ENCODE measurements at places on chromosomes 6 and 20.

DNA sequence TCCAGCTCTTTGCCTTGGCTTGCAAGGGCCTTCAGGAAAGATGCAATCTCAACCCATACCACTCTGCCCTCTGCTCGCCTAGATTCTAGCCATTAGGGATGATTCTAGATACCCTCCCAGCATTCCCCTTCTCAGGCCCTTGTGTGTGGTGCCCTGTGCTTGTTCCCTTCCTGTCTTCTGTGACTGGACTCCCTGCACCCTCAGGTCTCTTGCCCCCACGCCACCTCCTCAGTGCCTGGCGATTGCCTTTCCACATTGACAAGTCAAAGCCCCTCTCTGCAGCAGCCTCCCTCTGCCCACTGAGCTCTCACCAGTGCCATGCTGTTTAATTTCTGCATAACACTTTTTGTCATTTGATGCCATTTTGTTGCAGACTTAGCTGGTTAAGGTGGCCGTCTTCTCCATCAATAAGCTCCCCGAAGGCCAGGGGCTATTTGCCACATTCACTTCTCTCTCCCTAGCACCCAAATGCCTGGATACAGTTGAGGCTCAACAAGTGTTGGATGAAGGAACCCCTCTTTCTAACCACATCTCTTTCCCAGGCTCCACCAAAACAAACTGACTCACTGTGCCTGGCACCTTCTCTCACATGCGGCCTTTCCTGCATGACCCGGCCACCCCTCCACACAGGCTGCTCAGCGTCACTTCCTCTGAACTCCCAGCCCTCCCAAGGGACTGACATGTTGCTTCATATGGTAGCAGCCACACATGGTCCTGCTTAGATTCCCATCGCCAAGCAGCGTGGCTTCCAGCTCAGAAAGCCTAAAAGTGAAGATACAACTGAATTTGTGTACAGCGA is 4.6 kb upstream of the TXNDC5 start:
- DNase-seq: no peak

DNA sequence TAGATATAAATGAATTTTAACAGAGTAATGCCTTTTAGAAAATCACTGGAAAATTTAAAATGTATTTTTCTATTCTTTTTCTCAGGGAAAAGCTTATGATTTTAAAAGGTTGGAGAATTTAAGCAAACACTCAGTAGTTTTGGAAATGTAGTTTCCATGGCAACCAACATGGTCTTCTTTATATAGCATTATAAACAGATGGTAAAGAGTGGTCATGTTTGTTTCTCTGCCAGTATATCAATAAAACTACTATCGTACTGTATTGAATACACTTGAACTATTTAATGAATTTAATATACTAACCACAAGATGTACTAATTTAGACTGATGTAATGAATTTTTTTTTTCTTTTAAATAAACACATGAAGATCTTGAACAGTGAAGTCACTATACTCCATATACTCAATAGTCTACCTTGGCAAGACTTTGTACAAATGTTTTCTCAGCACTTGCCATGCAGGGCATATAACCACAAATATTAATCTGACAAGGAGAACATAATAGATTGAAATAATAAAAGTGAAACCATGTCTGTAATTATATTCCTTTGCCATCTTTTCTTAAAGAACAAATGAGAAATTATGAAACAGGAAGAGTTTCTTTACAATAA is 105.5 kb downstream of the PDSS2 start:
- DNase-seq: no peak

DNA sequence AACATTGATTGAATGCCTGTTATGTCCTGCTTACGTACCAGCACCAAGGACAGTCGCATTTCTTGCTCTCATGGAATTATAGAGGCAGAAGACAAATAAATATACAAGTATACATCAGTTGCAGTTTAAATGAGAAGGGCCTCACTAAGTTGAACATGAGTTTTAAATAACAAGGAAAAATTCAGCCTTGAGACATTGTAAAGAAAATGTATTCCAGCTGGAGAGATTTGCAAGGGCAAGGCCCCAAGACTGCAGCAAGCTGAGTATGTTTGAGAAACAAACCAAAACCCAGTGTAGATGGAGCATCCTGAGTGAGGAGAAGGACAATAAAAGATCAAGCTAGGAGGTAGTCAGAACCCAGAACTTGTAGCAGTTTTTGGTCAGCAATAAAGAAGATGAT is 123.2 kb upstream of the BMP5 start:
- DNase-seq: no peak

GRCh38 chr6:111258615-111259088 is 171.3 kb downstream of the SLC16A10 start:
- no peak for DNase-seq

DNA sequence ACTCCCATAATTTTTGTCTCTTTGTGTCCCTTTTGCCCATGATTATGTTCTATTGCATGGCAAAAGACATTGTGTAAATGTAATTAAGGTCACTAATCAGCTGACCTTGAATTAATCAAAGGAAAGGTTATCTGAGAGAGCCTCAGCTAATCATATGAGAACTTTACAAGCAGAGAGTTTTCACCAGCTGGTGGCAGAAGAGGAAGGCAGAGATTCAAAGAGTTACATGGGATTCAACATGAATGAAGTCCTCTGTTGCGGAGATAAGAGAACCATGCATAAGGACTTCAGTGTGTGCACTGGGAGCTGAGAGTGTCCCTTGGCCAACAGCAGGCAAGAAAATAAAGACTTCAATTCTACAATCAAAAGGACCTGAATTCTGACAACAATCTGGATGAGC is 494.1 kb upstream of the ARID1B start:
- no peak for DNase-seq

DNA sequence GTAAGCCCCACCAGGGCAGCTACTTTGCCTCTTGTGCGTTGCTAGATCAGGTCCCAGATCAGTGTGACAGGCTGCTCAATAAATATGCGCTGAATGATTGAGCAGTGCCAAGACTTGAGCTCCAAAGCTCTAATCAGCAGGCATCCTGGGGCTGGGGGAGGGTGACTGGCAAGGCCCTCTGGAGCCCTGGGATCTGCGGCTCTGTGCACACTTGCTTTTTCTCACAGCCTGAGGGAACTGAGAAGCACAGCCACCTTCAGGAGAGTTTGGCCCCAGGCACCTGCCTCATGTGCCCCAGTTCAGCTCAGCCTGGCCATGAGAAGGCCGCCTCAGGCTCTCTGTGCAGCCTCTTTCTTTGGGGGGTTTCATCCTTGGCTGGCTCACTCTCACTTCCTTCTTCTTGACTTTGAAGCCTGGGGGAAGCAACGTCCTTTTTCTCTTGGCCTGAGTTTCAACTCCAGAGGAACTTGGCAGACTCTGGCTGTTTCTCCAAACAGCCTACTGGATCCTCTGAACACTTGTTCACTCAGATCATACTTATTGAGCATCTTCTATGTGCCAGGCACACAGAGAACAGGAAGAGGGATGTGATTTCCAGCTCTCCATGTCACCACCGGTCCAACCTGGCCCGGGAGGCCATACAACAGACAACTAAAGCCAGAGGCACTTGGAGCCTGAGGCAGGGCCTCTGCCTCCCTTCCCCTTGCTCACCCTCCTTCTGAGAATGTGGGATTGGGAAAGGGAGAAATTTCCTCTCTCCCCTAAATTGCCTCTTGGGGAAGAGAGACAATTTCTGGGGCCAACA is 114.0 kb downstream of the VEGFA start:
- DNase-seq: no peak

DNA sequence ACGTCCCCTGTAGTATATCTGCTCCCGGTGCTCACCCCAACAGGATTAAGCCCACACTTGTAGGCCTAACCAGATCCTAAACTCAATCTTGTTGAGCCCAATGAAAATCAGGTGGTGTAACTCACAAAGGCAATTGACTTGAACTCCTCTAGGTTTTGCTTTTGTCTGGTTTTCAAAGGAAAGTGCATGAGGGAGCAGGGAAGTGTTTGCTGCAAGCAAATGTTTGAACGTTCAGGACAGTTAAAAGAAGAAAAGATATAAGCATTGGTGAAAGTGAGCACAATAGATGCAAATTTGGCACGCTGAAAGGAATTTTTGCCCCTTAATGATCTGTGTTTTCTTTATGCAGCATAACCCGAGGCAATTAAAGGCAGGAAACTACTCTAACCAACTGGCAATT is 212.6 kb downstream of the PLCB1 start:
- no peak for DNase-seq

GRCh38 chr20:10581823-10582222 is 92.0 kb downstream of the JAG1 start:
- no peak for DNase-seq

GRCh38 chr20:17620371-17621228 is 50.7 kb downstream of the DSTN start:
- no peak for DNase-seq

Measured in CD8-positive, alpha-beta memory T cell (primary cell).